Right cardiac atrium (tissue), 5 donors: ENCODE measurements at places on chromosomes 3 and 15.

- no peak for DNase-seq
These were observed 110.2 kb upstream of the UMPS start for GRCh38 chr3:124619887-124620599.

- DNase-seq = no peak
These were observed 36.8 kb upstream of the NEO1 start for GRCh38 chr15:73015493-73015892.

- DNase-seq = peak; percentile 96
These were observed 5.9 kb downstream of the STARD9 start for GRCh38 chr15:42581272-42581730.

- DNase-seq = no peak
These were observed 368.1 kb upstream of the SEMA6D start for GRCh38 chr15:47349179-47349578.

- no peak for DNase-seq
These were observed 522.2 kb downstream of the ROBO2 start for GRCh38 chr3:77562089-77562488.

- DNase-seq = no peak
These were observed 29.4 kb downstream of the ITGA11 start for GRCh38 chr15:68402432-68403160.

GRCh38 chr3:11479221-11479620, 164.5 kb downstream of the VGLL4 start:
- no peak for DNase-seq

GRCh38 chr3:197482001-197482400, 73.8 kb downstream of the BDH1 start:
- DNase-seq = no peak

DNA sequence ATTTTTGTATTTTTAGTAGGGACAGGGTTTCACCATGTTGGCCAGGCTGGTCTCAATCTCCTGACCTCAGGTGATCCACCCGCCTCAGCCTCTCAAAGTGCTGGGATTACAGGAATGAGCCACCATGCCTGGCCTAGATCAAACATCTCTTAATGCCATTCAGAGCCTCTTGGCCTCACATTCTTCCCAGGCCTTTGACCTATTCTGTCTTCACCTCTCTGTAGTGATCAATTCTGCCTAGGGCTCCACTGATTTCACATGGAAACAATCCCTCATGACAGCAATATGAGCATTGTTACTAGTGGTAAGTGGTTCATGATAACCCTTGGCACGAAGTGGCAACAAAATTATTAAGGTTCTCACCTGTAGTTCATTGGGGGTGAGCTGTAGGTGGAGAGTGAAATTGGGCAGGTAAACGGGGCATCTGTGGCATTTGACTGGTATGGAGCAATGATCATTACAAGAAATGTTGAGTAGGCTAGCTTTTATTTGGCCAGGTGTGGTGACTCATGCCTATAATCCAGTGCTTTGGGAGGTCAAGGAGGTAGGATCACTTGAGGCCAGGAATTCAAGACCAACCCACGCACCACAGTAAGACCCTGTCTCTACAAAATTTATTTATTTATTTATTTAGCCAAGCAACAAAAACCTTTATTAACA, 4.8 kb upstream of the ARPIN start:
- no peak for DNase-seq

- DNase-seq = no peak
These were observed 6.3 kb upstream of the TLE3 start for GRCh38 chr15:70103880-70104626.

DNA sequence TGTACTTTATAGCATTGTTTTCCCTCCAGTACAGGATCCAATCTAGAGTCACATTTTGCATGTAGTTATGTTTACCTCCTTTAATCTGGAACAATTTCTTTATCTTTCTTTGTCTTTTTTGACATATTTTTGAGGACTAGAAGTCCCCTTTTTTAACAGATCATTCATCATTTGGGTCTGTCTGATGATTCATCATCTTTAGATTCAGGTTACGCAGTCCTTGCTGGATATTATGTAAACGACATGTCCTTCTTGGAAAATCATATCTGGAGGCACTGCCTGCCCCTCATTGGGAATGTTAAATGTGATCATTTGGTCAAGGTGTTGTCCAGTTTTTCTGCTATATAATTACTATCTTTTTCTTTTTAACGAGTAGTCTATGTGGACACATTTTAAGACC, 18.3 kb downstream of the TGM4 start:
- DNase-seq = no peak

- peak; percentile 65 for DNase-seq
These were observed 65.0 kb downstream of the FRMD4B start for GRCh38 chr3:69320871-69321271.

DNA sequence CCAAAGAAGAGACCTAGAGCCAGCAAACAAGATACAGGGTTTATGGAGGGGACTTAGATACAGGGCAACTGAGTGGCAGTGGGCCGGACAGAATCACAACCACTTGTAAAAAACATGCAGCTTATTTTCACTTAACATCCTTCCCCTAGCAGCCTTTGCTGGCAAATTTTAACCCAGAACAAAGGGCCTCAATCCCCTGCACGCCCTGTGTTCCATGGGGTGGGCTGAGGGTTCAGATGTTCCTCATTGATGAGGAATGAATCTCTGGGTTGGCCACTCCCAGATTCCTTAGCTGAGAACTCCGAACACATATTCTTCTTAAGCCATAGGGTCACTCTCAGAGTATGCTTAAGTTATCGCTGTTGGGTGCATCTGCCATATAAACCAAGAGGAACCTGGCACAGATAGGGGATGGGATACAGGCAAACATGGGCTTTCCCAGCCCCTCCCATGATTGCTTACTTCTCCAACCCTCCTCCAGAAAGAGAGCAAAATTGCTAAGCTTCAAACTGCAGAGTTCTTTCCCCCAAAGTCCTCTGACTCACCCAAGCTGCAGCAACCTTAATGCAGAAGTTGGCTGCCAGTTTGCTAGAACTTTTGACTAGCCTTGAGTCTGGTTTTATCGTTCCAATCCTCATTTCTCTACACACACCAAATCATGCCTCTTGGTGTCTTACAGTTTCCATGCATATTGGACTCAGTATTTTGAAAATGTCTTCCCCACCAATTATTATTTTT, 146.9 kb downstream of the CD47 start:
- no peak for DNase-seq

DNA sequence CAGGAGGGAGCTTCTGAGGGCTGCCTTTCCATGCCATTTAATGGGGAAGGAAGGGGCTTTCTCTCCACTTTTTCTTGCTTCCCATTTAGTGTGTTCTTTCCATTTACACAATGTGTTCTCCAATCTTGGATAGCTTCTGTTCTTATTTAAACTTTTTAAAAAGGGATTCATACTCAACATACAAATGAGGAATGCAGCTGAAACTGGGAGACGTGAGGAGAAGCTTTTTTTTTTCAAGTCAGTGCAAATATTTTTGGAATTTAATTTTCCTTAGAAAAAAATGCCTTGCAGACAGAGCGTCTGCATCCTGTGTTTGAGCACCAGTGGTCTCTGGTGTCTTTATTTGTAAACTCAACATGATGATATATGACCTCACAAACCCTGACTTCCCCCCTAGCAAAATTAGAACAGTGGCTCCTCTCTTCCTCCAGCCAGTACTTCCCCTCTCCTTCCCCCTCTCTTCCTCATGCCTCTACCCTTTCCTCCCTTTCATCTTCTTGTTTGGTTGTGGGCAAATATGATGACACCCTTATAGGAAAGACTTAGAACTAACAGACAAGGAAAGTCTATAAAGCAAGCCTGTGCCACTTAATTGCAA, 48.1 kb upstream of the PCSK6 start:
- DNase-seq = no peak

- DNase-seq = no peak
These were observed 32.2 kb downstream of the RPLP1 start for GRCh38 chr15:69484837-69485236.

DNA sequence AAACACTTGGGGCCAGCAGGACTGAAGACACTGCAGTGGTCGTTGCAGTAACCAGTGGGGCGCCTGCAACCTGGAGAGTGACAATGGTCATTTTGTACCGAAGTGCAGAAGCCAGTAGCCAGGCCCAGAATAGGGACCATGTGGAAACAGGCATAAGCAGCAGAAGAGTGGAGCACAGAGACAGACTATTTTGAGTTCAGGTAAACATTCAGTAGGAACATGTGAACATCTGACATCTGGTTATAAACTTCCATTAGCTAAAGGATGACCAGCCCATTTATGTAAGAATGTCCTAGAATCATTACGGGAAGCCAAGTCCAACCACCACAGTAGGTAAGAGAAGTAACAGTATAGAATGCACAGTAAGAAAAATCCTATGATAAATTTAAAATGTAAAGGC, 32.4 kb upstream of the TKT start:
- DNase-seq = no peak

DNA sequence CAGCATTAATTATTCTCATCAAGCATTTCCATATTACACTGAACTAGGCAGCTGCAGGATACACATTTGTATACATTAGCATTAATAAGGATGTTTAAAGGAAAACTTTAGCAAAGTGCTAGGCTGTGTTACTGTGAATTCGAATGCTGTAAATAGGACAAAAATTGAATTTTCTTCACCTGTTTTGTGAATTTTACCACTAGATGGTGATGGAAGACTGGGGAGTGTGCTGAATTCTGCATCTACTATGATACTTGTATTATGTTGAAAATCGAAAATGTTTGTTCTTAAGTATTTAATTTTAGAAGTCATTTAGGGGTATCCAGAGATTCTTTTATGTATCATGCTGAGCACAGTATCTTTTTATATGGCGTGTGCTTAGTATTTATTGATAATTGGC, 12.3 kb upstream of the P2RY14 start:
- no peak for DNase-seq

GRCh38 chr3:99760629-99761028, 57.0 kb upstream of the CMSS1 start:
- DNase-seq = no peak

DNA sequence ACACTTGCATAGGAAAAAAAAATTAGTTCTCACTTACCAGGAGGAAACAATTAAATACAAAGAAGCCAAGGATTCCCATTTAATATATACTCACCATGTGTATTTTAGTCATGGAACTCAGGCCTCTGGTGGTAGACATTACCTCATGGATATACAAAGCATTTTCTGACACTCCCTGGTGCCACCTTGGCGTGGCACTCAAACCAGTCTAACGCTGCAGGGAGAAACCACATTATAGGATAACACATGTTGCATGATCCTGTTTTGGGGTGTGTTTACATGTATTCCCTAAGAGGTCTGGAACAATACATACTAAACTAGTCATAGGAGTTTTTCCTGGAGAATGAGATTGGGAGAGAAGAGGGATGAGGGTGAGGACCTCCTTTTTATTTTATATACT, 5.9 kb upstream of the RTF1 start:
- no peak for DNase-seq

- no peak for DNase-seq
These were observed 24.2 kb upstream of the CAPN3 start for GRCh38 chr15:42335074-42335473.

GRCh38 chr3:152100491-152101132, 168.1 kb upstream of the MBNL1 start:
- DNase-seq = no peak

DNA sequence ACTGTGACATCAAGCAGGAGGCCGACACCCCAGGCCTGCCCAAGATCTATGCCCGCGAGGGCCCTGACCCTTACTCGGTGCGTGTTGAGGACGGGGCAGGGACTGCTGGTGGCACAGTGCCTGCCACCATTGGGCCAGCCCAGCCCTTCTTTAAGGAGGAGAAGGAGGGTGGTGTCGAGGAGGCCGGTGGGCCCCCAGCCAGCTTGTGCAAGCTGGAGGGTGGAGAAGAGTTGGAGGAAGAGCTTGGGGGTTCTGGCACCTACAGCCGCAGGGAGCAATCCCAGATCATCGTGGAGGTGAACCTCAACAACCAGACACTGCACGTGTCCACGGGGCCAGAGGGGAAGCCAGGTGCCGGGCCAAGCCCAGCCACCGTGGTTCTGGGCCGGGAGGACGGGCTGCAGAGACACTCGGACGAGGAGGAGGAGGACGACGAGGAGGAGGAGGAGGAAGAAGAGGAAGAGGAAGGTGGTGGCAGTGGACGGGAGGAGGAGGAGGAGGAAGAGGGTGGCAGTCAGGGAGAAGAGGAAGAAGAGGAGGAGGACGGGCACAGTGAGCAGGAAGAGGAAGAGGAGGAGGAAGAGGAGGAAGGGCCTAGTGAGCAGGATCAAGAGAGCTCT, 5.4 kb downstream of the ZBTB47 start:
- no peak for DNase-seq

DNA sequence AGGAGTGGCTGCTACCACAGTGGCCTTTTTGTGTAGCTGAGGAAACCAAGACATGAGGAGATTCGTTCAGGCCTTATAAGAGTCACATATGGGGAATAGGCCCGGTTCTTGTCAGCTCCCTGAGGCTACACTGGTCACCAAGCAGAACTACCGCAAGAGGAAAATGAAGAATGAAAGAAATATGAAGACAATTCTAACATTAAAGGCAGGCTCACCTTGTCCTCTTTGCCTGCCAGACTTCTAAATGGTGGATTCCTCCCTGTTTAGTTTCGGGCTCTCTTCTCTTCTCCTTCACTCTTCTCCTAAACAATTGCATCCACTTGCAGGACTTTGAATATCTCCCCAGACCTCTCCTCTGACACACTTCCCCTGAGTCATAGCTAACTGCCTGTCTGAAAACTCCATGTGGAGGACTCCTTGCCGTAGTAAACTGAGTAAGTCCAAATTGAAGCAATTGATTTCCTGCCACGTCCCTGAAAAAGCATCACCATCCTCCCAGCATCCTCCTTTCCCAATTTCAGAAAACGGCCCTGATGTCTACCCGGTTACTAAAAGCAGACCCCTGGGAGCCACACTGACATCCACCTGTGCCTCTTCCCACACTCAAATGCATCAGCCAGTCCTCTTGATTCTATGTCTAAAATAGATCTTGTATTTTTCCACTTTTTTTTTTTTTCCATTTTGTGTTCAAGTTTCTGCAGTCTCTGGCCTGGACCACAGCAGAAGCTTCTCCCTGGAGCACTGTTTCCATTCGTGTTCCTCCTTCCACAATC, 30.3 kb upstream of the VEPH1 start:
- DNase-seq = no peak

- DNase-seq = no peak
These were observed 31.1 kb upstream of the UBE2E2 start for GRCh38 chr3:23172059-23172458.

- DNase-seq = no peak
These were observed 9.7 kb downstream of the MAGI1 start for GRCh38 chr3:66029014-66029413.

- DNase-seq = no peak
These were observed 265.9 kb downstream of the SHQ1 start for GRCh38 chr3:72582211-72582878.

GRCh38 chr15:62841269-62841628, 201.3 kb upstream of the TPM1 start:
- no peak for DNase-seq

DNA sequence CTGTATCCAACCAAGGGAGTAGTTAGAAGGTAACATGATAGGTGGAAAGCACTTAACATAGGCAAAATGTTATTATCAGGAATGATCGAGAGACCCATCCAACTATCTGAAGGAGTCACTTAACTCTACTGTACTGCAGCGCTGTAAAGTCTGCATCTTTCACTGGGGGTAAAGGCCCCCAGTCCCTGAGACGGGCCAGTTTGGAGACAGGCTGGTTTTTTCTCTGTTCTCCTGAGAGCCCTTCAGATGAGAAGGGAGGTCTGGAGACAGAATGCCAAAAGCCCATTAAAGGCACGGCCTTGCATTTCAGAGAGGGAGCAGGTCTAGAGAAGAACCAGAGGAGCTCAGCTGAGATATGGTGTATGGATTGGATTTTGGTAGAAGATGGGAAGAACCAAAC, 71.3 kb upstream of the CGNL1 start:
- DNase-seq = no peak

- peak; percentile 70 for DNase-seq
These were observed 26.0 kb downstream of the RPN1 start for GRCh38 chr3:128624526-128625138.

GRCh38 chr15:85044251-85044853, 62.7 kb downstream of the PDE8A start:
- peak; percentile 44 for DNase-seq
